ENCODE measurements at places on chromosomes 7 and 10.

- no peak for DNase-seq
Measured at GRCh38 chr10:60069311-60069710, 163.0 kb upstream of the CCDC6 start.

DNA sequence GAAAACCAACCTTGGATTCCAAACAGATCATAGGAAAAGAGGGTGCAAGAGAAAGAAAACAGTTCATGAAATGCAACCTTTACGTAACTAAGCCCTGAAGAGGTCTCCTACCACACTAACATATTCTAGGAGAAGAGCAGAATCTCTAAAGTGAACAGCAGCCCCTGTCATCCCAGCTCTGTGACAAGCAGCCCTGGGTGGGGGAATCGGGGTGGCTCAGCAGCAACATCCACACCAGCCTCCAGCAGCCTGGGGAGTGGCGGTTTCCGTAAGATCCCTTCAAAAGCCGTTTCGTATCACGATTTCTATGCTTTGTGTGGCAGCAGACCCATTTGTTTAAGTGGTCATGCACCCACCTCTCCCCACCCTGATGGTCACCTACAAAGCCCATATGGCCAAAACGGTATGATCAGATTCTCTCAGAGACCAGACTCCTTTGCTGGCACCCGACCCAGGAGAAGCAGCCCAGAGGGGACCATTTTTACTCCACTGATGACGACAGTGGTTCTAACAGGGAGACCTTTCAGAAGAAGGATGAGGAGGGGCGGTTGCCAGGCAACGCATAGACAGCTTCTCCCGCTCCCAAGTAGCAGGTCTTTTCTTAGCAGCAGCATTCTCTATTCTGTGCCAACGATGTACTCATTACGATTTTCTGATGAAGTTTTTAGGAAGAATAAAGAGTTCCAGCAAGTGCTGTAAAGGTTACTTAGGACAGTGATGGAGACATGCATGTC lies 300.6 kb downstream of the DNAJB6 start:
- no peak for DNase-seq

GRCh38 chr10:80528185-80528700 lies 9.5 kb upstream of the SH2D4B start:
- no peak for DNase-seq

GRCh38 chr10:94487575-94487974 lies 58.0 kb upstream of the HELLS start:
- no peak for DNase-seq

DNA sequence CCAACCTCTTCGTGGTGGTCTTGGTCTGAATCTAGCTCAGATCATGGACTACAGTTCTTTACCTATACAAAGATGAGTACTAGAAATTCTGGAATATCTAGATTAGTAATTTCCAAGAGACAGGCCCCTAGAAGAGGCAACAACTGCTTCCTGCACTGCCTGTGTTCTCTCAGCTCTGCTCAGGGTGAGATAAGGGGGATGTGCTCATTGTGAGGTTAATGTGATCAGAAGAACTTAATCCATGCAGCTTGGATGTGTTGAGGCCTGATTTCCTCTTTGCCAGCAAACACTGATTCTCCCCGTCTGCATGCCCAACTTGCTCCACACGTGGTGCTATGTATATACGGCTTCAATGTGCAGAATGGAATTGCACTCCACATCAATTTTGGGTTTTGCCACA lies 268.0 kb downstream of the PHTF2 start:
- DNase-seq, result no peak

DNA sequence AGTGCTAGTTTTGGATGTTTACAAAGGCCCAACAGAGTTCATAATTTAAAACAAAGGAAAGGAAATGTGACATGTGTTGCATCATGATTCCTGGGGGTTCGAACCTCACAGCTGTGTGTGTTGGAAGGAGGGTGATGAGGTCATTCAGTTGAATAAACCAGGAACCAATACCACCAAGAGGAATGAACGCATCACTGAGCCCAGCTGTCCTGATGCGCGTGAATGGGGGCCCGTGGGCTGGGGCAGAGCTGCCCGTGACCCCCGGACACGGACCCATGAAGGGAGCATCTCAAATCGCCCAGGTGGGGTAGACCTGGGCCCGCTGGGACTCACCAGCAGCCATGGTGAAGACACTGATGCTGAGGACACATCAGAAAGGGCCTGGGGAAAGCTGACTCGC lies 33.0 kb downstream of the BRI3 start:
- DNase-seq, result no peak

DNA sequence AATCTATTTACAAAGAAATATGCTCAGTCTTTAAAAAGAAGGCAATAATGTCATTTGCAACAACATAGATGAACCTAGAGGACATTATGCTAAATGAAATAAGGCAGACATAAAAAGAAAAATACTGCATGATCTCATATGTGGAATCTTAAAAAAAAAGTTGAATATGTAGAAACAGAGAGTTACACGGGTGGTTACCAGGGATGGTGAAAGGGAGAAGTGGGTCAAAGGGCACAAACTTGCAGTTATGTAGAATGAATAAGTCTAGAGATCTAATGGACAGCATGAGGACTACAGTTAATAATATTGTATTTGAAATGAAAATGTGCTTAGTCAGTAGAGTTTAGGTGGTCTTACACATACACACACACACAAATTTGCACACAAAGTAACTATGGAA lies 88.2 kb upstream of the CCDC71L start:
- DNase-seq, result no peak

GRCh38 chr7:118573085-118573484 lies 348.6 kb downstream of the ANKRD7 start:
- peak; percentile 84 for DNase-seq

DNA sequence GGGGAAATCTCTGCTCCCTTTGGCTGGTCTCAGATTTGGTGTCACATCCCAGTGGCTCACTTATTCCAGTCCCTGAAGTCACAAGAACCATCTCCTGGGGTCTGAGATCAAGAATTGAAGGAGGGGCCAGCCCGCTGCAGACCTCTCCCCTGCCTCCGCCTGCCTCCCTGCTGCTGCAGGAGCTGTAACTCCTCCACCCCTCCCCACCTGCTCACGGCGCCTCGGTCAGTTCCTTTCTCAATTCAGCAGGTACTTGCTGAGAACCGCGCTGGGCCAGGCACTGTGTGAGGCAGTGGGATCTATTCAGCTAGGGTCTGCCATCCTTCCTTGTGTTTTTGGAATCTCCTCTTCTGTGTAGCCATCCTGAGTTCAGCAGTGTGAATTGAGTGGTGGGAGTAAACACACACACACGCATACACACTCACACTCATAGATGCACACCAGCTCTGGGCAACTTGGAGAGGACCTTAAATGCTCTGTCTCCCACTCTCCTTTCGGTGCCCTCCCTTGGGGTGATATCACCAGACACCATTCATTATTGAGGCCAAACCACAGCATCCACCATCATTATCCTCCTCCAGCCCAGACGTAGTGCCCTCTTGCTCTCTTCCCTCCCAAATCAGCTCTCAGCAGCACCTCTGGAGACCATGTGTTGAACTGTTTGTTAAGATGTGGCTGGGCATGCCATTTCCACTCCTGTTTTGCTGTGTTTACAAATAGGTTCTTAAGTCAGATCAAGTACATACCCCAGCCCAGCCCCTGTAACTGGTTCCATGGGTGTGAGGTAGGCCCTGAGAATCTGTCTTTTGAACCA lies 22.0 kb upstream of the ANKRD2 start:
- no peak for DNase-seq

DNA sequence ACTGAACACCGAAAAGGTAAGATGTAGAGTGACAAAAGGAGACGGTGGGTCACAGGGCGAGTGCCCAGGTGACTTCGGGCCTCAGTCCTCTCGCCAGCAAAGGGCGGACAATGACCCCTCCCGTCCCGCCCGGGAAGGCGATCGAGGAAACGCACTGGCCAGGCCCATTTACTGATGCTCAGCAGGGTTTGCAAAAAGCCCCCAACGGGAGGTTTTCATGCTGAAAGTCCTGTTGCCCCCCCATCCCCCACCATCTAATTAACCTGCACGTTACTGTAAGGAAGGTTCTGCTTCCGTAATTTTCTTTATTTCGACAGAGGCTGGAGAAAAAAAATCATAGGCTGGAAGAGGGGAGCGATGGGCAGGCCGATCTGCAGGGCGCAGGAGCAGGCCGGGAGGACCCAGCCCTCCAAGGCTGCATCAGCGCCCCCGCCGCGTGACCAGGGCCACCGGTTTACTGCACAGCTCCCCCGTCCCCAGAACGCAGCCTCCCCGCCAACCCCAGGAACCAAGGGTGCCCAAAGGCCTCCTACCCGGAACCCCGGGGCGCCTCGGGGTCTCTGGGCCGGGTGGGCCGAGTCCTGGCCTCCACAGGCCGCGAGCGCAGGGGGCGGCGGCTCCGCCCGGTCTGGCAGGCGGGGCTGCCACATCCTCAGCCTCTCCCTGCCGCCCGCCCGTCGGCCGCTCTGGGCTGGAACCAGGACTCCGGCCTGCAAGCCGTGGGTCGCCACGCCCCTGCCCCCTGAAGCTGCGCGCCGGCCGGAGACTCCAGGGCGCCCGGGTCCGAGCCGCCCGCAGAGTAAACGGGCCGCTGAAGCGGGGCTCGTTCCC lies 613 bp downstream of the OAT start:
- DNase-seq, result peak; percentile 60

GRCh38 chr7:25750744-25751508 lies 401.1 kb upstream of the NFE2L3 start:
- DNase-seq, result no peak
